K562 (cell line): ENCODE measurements at places on chromosomes 3 and 15. TPM values are rescaled to one million over a fixed set of nuclear protein-coding genes. Genes with fewer than 3 reads are reported as not detected.
A peak's percentile ranks its signal among the peaks of the same experiment; 100 is the strongest.

CHRNA7 gene
- polyA plus RNA-seq = not detected in 2 replicates

RGMA gene
- not detected in 2 replicates for polyA plus RNA-seq

PCLAF gene
- polyA plus RNA-seq = 360 and 565 TPM in 2 replicates

DNASE1L3 gene
- not detected in 2 replicates for polyA plus RNA-seq

ATP11B gene
- polyA plus RNA-seq = 23.6 and 27.0 TPM in 2 replicates

SLCO3A1 gene
- polyA plus RNA-seq = 0.61 TPM in 1 of 2 replicates, not detected in the other

GOLGA8T gene
- not detected in 2 replicates for polyA plus RNA-seq

DNA sequence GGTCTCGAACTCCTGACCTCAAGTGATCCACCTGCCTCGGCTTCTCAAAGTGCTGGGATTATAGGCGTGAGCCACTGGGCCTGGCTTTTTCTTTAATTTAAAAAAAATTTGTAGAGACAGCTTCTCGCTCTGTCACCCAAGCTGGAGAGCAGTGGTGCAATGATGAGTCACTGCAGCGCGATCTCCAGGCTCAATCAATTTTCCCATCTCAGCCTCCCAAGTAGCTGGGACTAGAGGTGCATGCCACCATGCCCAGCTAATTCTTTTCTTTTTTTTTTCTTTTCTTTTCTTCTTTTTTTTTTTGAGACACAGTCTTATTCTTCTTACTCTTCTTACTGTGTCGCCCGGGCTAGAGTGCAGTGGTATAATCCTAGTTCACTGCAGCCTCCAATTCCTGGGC, 19.8 kb downstream of the TUBGCP4 start:
- DNase-seq = no peak

DNA sequence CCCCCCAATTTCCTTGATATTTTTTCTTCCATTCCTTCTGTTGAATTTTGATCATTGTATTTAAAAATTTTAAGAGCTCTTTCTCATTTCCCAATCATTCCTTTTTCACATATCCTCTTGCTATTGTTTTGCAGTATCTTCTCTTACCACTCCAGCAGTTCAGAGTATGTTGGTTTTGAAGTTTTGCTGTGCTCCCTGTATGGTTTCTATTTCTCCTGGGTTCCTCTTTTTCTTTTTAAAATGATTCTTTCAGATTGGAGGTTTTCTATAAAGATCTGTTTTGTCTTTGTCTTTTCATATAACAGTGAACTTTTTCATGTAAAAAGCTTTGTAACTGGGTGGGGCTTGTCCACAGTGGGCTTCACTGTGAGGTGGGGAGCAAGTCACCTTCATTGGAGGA, 12.8 kb downstream of the USP3 start:
- no peak for DNase-seq

DNA sequence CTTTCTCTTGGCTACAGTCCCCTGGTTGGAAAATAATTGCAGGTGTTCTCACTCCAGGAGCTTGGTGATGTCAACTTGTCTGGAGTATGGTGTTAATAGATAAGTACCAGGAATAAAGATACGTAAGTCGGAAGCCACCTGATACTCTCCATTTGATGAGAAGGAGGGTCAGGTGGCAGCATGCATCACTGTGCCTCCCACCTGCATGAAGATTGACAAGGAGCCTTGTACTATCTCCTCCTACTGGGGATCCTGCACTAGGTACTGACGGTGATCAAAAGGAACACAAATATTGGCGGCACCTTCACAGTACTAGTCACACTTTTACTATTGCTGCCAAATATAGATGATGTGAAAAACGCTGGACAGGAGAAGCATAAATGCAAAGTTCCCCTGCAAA, 32.6 kb upstream of the GABRB3 start:
- DNase-seq = no peak

- no peak for DNase-seq
These were observed 137.5 kb downstream of the XXYLT1 start for GRCh38 chr3:195133462-195133861.

DNA sequence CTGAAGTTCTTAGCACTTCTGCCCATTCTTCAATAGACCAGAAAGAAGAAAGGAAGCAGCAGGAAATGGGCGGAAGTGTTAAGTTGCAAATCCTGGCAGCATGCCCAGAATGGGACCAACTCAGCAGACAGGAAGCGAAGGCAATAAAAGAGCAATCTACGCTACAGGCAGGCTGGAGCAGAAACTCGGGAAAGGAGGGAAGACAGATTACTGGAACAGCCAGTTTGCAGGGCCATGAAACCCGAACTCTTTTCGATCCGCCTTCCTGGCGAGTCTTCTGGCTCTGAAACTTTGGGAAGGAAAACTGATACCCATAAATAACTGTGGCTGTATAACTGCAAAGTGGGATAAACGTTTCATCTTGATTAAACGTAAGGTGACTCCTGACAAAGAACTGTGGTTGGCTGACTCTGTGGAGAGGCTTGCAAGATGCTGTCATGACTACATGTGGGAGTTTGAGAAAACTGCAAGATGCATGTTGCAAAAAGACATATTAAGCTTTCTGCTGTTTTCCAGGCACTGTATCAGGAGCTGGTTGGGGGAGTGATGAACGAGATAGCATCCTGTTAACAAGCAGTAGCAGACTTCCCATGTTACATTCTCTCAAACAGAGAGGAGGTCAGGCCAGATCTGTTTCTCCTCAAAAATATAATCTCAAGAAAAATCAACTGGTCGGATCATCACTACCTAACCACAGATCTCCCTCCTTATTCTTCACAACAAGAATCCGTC, 67.8 kb downstream of the FMN1 start:
- no peak for DNase-seq

- no peak for DNase-seq
These were observed 23.7 kb downstream of the SATB1 start for GRCh38 chr3:18401300-18401961.

- no peak for DNase-seq
These were observed 38.7 kb upstream of the PTPN23 start for GRCh38 chr3:47342151-47342550.

- DNase-seq = no peak
These were observed 132.5 kb downstream of the ARNT2 start for GRCh38 chr15:80536716-80537115.

GRCh38 chr3:193030276-193030675, 112.6 kb upstream of the MB21D2 start:
- no peak for DNase-seq

DNA sequence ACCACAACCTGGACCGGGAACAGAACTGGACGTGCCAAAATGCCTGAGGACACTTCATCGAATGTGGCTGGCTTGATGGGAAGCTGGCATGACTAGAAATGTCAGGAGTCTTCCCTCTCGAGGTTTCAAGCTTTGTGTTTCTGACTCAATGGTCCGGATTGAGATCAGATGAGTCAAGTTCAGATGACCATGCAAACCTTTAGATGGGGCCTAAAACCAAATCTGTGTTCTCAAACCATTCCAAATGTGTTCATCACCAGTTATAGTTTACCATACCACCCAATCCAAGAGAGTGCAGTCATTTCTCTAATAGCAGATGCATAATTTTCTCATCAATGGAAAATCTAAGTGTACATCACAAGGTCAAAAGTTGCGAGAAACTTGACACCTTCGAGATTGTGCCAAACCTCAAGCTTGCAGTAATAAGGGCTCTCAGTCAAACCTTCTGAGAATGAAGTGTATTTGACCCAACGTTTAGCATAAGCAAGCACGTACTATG, 369.1 kb downstream of the RORA start:
- DNase-seq = no peak

GRCh38 chr15:76147906-76148570, 88.3 kb downstream of the TMEM266 start:
- DNase-seq = peak; percentile 73

DNA sequence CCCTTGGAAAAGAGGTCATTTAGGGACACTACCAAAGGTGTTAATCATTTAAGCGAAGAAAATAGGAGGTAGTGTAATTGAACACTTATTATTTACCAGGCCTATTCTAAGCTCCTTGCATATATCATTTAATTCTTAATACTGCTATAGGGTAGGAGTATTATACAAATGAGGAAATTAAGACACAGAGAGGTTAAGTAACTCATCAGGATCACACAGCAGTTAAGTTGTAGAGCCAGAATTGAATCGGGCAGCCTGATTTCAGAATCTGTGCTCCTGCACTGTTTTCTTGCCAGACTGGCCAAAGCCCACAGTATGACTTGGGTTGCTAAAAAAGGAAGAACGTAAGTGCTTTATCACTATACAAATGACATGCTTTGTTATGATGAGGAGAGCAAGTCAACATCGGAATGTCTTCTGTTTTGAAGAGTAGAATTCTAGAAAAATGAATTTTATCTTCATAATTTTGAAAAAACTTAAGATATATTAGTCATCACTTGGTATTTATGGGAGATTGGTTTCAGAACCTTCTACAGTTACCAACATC, 31.4 kb downstream of the HPS3 start:
- DNase-seq = no peak

GRCh38 chr3:24680214-24680967, 185.7 kb upstream of the THRB start:
- DNase-seq = peak; percentile 77

- DNase-seq = no peak
These were observed 22.2 kb downstream of the SCN11A start for GRCh38 chr3:39029556-39029955.

DNA sequence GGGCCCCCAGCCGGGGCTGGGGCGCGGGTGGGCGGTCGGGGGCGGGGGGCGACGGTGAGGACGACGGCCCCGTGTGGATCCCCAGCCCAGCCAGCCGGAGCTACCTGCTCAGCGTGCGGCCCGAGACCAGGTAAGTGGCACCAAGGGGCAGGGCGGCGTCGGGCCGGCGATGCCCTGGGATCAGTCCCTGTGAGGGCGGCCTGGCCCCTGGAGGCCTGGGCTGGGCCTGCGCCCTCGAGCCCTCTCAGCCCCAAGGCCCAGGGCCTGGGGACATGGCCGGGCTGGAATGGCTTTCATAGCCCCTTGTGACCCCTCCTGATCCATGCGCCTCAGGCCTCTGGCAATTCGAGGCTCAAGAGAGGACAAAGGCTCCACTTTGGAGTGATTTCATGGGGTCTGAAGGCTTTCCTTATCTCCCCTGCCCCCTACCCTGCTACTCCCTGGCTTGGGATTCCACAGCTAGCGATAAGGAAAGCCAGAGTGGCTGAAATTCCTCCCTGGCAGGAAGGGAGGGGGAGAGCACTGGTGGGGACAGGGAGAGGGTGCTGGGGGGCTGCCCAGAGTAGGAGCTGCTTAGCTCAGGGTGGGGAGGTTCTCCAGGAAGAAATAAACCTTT, 418 bp downstream of the ALPK3 start:
- DNase-seq = no peak

- no peak for DNase-seq
These were observed 21.5 kb upstream of the MTHFS start for GRCh38 chr15:79918278-79918677.

- DNase-seq = no peak
These were observed 550.4 kb upstream of the CCDC54 start for GRCh38 chr3:106826791-106827311.

- DNase-seq = no peak
These were observed 28.2 kb upstream of the SUSD5 start for GRCh38 chr3:33246786-33247185.

- DNase-seq = no peak
These were observed 31.5 kb upstream of the FBLN2 start for GRCh38 chr3:13517253-13517977.

GRCh38 chr3:14147617-14148016, 22.8 kb downstream of the TMEM43 start:
- DNase-seq = no peak

GRCh38 chr3:159443266-159443665, 545.4 kb upstream of the IL12A start:
- no peak for DNase-seq

DNA sequence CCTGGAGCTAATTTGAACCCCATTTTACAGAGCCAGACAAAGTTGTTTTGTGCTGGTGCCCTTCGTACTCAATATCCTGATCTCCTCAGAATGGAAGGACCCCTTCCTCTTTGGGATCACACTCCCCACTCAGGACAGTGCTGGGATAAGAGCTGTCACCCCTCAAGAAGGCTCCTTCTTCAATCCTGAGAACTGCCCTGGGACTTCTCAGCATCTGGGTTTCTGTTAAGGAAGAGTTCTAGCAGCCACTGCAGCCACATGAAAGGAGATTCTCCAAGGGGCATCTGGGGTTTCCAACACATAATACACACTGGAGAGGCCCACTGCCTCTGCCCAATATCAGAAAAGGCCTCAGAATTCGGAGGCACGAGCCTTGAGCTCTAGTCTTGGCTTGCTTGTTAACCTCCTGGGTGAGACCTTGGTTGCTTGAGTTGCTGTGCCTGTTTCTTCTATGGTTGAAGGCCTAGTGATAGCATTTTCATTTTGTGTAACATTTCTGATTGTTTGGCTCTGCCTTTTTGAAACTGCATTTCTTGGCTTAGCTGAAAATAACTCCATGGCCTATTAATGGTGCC, 78.8 kb upstream of the NMNAT3 start:
- no peak for DNase-seq

DNA sequence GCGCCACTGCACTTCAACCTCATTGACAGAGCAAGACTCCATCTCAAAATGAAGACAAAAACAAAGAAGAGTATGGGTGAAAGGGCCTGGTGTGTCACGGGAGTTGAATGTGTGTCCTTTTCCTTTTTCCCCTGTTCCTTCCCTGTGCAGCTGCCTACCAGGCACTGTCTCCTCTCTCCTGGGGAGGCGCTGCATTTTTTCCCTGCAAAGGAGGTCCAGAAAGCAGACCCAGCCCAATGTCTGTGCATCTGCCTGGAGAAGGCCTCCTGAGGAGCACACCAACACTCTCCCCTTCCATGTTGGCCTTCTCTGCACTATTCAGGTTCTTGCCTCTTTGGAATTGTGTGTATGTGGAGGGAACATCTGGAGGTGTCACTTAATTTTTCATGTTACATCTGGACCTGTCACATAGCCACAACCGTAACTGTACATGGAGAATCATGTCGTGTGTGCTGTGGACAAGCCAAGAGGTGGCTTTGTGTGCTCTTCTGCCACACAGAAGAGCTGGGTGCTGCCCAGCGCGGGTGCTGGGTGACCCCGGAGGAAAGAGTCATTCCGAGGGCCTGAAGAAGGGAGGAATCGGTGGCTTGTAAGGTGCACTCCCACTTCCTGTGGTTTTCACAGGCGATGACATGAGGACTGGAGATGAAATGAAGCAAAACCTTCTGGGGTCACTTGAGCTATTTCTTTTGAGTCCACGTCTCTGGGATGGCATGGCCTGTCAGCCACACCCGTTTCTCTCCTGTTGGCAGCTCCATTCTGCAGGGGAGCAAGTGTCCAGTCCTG, 46.5 kb upstream of the CGNL1 start:
- peak; percentile 44 for DNase-seq

- DNase-seq = no peak
These were observed 12.1 kb downstream of the NR2C2 start for GRCh38 chr3:14959359-14959943.
